ENCODE measurements at places on chromosomes 1 and 21. TPM values are rescaled to one million over a fixed set of nuclear protein-coding genes. Genes with fewer than 3 reads are reported as not detected.
A peak's percentile ranks its signal among the peaks of the same experiment; 100 is the strongest.

GRCh38 chr1:201089596-201089995 lies 22.6 kb downstream of the CACNA1S start:
- peak; percentile 19 for DNase-seq

Gene TFF2
- total RNA-seq: not detected

GRCh38 chr1:38308780-38309179 lies 262.2 kb upstream of the POU3F1 start:
- DNase-seq: no peak

DNA sequence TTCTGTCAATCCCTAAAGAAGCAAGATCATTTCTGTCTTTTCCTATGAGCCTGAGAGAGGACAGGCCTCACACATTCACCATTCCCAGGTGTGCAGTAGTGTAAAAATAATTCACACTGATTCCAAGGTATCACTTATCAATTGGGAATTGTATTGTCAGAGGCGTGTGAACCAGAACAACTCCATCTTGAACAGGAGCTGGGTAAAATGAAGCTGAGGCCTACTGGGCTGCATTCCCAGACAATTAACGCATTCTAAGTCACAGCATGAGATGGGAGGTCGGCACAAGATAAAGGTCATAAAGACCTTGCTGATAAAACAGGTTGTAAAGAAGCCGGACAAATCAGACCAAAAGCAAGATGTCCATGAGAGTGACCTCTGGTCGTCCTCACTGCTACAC lies 239.2 kb downstream of the SMYD3 start:
- no peak for DNase-seq

Gene TRAF3IP3
- 1.9 TPM for total RNA-seq

Gene C1orf185
- total RNA-seq: not detected

Gene EDN2
- not detected for total RNA-seq

DNA sequence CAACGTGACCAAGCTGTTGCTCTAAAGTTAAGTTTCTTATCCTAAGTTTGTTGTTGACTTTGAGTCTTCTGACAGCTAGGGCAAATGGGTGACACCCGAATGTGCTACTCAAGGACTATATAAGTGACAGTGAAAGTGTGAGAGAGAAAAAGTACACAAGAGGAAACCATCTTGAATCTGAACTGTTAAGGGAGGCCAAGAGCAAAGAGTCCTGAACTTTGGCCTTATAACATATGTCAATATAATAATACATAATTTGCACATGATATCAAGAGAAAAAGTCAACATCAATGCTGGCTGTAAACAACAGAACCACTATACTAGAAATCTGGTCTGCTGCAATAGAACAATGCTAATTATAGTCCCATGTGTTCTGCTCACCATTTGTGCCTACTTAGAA lies 29.5 kb downstream of the SYNJ1 start:
- DNase-seq: no peak

GRCh38 chr1:212147581-212148033 lies 112.1 kb downstream of the DTL start:
- no peak for DNase-seq

DNA sequence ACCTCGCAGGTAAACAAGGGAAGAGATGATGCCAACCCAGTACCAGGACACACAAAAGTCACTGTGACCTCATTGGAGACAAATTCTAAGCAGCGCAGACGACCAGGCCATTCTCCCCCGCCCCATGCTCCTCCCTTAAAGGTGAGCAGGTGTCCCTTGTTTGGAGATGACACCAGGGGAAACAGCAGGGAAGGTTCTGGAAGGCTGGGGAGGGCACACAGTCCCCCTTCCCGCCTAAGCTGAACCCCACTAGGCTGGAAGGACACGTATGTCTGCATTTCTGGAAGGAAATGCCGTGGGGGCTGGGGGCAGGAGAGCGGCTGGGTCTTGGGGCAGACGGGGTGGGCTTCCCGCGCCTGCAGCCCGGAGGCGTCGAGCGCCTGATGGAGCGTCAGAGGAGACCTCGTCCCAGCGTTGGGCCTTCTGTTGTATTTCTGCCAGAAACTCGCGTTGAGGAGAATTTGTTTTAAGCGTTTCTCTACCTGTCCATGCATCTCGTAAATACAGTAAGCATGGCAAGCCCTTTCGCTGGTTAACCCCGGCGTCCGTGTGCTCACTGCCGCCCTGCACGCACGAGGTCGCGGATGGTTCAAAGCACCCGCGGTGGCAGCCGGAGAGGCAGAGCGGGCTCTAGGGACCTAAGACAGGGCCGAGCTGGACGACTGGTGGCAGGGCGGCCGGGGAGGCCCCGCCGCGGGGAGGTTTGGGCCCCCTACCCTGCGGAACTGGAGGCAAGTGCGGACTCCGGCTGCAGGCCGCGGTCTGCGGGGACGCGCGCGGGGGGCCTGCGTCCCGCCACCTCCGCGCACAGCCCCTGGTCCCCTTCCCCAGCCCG lies 1.2 kb upstream of the LHX4 start:
- no peak for DNase-seq

- no peak for DNase-seq
These were observed 559.3 kb upstream of the ZRANB2 start for GRCh38 chr1:71640116-71640515.

Gene DCDC2B
- not detected for total RNA-seq

Measured in psoas muscle (tissue), 8 donors.